ENCODE measurements at places on chromosomes 4 and X.

DNA sequence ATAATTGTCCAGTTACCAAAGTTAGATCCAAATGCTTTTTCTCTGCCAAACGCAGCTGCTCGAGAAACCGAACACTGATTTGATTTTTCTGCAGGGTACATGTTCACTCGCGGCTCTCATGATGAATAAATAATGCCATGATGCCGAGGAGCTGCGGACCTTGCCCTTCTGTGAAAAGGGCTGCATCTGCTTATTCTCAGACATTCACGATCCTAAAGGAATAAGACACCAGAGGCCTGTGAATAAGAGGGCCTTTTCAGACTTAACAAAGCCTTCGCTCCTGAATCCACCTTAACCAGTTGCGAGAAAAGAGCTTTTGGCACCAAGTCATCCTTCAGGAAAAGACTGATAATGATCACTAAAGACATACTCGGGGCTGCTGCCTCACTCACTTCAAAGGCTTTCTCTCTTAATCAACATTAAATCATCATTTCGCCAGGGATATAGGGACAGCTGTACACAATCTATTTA, 147.5 kb downstream of the FBXO8 start:
- DNase-seq: no peak

- no peak for DNase-seq
Observed at GRCh38 chr4:102569200-102569599, 68.0 kb downstream of the NFKB1 start.

- no peak for DNase-seq
Observed at GRCh38 chrX:20397587-20397986, 130.9 kb upstream of the RPS6KA3 start.

DNA sequence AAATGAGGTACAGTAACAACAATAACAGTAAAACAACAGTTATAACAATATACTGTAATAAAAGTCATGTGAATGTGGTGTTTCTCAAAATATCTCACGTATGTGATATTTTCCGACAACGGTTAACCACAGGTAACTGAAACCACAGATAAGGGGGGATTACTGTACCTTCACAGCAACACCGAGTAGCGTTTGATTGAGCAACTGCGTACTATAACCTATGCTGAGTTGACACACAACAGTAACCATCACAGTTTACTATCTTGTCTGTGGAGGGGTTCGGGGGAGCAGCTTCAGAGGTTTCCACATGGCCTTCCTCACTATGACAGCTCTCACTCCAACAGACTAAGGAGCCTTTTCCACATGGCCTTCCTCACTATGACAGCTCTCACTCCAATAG, 13.4 kb downstream of the RBMX2 start:
- no peak for DNase-seq

DNA sequence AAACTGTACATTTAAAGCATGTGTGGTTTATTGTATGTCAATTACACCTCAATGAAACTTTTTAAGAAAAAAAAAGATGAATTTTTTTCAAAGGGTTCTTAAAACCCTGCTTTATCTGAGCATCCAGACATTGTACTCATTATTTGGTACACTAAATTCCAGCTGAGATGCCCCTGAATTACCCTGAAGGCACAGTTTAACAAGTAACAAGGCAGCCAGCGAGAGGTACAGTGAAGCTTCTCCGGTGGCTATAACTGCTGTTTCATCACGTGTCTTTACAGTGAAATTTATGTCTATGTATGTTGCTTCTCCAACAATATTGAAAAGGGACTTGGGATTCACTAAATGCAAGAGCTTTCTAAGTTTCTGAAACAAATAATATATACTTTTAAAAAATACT, 15.8 kb downstream of the SLC7A11 start:
- DNase-seq: no peak

GRCh38 chr4:21826071-21826470, 122.5 kb downstream of the KCNIP4 start:
- no peak for DNase-seq

DNA sequence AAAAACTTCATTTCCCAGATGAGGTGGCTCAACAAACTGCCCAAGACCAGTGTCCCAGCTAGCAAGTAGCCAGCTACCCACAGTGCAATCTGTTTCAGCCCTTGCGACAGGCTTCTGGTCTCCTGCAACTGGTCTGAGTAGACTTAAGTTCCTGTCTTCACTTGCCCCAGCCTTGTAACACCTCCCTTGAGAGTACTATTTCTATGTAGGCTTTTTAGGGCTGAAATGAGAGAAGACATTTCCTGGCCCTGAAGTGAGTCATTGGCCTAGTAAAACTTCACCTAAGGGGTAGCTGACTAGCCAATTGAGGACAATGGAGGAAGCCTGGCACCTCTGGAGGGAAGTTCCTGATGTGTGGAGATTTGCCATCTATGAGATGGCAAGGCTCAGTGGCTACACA, 80.1 kb upstream of the STIM2 start:
- no peak for DNase-seq

- no peak for DNase-seq
Observed at GRCh38 chr4:8002525-8003309, 63.1 kb upstream of the AFAP1 start.

- no peak for DNase-seq
Observed at GRCh38 chr4:20172070-20172760, 79.5 kb upstream of the SLIT2 start.

DNA sequence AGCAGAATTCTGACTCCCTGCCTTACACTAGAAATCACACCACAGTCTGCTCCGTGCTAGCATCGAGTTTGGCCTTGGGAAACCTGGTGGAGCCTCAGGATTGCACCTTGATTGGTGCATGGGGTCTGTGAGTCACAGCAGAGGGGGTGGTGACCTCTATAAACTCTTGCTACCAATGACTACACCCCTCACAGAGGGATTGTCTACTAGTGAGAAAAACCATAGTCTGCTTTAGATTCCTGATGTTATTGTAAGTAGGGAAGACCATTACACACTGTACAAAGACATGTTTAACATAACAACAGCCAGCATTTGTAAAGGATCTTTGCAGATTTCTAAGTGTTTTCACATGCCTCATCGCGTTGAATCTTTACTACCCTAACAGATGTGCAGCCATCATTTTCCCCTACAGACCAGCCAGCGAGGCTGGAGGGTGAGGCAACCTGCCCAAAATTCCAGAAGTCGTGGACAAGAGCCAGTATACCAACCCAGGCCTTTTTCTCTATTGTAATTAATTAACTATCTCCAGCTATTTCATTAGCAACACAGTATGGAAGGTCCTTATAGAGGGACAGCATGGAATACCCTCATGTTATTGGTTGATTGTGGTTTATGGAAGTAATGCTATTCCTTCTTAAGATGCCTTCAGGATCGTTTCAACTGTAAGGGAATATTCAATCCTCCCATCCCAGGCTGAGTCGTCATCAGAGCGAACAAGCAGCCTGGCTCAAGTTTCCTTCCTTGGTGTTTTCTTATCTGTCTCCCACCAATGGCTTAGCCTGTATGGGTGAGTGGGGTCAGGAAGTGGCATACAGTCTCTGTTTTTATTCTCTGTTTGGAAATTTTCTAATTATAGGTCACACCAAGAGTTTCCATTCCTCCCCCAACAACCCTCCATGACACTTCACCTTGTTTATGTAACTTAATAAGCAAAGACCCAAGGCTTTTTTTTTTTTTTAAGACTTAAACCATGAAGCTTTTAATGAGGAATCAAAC, 55.9 kb upstream of the KDR start:
- no peak for DNase-seq

DNA sequence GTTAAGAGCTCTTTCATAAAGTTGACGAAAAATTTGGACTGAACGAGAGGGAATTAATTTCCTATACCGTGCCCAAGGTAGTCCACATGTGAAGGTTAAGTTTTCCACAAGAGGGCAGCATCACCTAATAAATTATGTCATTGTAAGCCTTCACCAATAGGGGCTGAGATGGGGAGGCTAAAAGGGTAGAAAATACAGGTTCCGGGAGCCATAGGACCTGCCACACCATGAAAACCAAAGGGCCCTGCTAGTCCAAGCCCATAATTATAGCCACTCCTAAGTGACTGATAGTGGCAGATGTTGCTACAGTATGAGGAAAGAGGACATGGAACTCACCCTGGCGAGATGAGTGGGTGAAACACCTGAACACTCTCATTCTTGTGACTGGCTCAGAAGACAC, 122.2 kb downstream of the SHROOM4 start:
- no peak for DNase-seq

DNA sequence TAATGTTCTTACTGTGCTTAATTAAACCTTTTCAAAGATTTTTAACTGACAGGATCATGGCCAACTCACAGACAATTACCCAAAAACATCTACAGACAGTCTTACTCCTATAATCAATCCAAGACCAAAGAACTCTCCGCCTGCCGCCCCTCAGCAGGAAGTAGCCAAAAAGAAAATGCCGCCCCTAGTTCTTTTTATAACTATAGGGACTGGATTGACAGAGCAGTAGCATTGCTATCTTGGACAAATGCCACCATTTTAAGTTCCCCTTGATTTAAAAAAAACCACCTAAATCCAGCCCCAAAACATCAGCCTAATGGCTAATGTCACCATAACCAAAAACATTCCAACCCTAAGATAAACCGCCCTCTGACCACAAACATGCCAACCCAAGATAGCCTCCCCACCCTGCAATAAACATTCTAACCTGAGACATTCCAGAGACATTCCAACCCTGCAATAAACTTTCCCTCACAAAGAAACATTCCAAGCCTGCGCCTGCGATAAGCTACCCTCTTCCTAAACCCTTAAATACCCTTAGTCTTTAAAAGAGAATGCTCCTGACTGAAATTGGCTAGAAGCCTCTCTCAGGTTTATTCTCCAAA, 77.0 kb downstream of the COQ2 start:
- no peak for DNase-seq

GRCh38 chr4:30172416-30172815, 547.8 kb upstream of the PCDH7 start:
- no peak for DNase-seq

DNA sequence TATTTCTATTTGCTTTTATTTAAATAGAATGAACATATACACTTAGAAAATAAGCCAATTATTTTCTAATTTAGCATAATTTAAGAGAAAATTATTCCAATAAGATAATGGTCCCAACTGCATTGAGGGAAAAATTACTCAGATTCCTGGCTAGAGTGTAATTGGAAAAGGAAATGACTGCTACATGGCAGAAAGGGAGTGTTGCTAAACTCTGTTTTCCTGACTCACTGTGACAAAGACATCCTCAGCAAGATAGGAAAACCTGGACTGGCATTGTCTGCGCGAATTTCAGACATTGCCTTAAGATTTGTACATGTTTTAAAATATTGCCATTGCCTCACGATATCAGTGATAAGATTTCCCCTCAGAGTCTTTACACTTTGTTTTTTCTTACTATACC, 8.2 kb downstream of the TNIP3 start:
- no peak for DNase-seq

GRCh38 chr4:141739636-141740035, 103.3 kb downstream of the IL15 start:
- no peak for DNase-seq

GRCh38 chr4:108889696-108890483, 127.0 kb upstream of the ETNPPL start:
- DNase-seq: no peak

DNA sequence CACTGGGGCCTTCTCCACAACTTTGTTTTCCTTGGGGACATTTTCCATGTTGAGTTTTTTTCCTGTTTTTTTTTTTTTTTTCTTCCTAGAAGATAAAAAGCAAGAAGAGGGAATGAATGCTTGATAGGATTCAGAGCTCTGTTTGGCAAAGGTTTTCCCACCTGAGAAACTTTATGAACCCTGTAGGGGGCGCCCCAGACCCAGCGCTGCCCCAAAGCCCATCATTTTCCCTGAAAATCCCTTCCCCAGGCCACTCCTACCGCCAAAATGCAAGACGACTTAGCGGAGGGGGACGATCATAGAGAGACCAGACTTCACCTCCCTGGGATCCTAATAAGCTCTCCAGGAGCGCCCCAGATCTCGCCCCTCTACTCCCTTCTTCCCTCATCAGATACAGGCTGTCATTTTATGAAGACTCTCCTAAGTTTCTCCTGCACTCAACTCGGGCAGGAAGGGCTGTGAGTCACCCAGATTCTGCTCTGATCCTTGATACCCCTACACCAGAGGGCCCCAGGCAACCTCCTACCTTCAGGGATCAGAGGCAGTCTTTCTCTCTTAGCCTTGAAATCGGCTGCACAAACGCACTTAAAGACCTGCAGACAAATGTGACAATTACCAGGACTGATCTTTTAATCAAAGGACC, 1.4 kb downstream of the BEX5 start:
- no peak for DNase-seq

GRCh38 chrX:716136-716535, 85.5 kb downstream of the SHOX start:
- no peak for DNase-seq

GRCh38 chrX:39592776-39593175, 505.0 kb downstream of the BCOR start:
- no peak for DNase-seq

GRCh38 chr4:15706646-15707362, 3.9 kb downstream of the BST1 start:
- DNase-seq: no peak

GRCh38 chr4:100819505-100819904, 301.7 kb upstream of the EMCN start:
- DNase-seq: no peak

DNA sequence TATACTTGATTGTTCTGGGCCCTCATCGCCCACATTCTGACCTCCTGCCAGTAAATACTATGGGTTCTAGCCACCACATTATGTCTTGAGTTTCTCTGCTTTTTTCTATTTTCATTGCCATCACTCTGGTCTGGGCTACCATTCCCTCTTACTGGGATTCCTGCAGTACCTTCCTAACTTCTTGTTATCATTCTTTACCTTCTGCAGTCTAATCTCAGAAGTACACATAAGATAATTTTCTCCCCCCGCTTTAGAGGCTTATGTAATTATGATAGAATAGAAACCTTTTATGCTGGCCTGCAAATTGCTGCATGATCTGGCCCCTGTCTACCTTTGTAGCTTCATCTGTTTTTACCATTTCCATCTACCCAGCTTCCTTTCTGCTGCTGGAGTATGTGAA, 19.2 kb downstream of the STIM2 start:
- no peak for DNase-seq

DNA sequence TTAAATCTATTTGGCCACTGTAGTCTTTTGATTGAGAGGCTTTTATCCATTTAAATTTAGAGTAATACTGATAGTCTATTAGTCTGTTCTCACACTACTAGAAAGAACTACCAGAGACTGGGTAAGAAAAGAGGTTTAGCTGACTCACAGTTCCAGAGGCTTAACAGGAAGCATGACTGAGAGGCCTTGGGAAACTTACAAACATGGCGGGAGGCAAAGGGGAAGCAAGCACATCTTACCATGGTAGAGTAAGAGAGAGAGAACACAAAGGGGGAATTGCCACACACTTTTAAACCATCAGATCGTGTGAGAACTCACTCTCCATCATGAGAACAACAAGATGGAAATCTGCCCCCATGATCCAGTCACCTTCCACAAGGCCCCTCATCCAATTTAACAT, 410.9 kb downstream of the PDGFC start:
- DNase-seq: no peak

DNA sequence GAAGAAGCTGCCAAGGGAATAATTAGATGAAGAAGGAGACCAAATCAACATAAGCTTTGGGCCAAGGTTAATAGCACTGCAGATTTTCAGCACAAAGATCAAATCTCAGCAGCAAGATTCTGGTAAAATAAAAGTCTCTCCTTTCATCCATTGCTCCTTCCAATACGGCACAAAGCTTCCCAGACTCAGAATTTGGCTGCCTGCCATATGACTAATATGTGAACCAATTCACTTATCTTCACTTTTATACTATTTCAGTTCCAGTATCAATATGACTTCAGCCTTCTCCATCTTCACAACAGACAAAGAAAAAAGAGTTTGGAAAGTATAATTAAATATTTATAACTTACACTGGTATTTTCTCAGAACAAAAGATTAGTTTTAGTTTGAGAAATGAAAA, 978.3 kb upstream of the GRID2 start:
- no peak for DNase-seq

GRCh38 chr4:62170235-62170634, 970.1 kb downstream of the ADGRL3 start:
- DNase-seq: no peak

Data from stimulated activated CD8-positive, alpha-beta memory T cell treated with anti-CD3 and anti-CD28 coated beads, Interleukin-2, amount 100 ng/mL, for 1 hour (primary cell).